ENCODE measurements at places on chromosomes 12 and 14. TPM values are rescaled to one million over a fixed set of nuclear protein-coding genes. Genes with fewer than 3 reads are reported as not detected.

Gene CLEC4C
- not detected for total RNA-seq

Gene CDK4
- total RNA-seq = 152 TPM

- peak; percentile 51 for DNase-seq
These were observed 26.9 kb downstream of the WBP11 start for GRCh38 chr12:14776236-14776961.

DNA sequence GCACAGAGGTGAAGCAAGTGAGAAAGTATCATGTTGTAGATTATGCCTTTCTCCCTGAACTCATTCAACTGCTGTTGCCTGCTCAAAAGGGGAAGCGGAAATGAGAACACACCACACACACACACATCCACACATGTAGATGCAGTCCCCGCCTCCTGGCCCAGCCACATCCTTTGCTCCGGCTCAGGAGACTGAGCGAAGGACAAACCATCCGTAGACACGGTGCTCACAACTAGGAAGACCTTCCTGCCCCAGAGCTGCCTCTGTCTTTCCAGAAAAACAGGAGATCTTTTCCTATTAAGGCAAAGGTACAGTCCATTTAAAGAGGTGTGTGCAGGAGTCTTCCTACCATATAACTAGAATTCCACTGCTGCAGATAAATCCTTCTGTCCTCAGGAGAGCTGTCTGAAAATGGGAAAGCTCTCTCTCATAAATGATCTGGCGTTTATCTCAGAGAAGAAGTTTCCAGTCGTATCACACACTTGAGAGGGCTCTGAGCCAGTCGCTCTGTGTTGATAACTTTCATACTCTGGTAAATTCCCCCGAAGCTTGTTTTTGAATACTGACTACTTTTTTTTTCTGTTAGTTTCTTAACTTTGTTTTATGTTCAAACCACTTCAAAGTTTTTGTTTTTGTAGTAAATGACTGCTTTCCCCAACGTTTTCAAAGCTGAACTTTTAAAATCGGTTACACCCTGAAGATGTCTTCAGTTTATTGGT lies at the start of gene TESPA1:
TSS of gene TESPA1 (minus strand) at position 105 of the 719 bp plus-strand sequence. CDS start 10,200 bp downstream, outside the sequence.
- DNase-seq = no peak

DNA sequence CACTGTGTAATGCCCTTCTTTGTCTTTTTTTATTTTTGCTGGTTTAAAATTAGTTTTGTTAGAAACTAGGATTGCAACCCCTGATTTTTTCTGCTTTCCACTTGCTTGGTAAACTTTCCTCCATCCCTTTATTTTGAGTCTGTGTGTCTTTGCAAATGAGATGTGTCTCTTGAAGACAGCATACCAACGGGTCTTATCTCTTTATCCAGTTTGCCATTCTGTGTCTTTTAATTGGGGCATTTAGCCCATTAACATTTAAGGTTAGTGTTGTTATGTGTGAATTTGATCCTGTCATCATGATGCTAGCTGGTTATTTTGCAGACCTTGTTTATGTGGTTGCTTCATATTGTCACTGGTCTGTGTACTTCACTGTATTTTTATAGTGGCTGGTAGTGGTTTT lies 43.5 kb upstream of the LALBA start:
- DNase-seq = no peak

DNA sequence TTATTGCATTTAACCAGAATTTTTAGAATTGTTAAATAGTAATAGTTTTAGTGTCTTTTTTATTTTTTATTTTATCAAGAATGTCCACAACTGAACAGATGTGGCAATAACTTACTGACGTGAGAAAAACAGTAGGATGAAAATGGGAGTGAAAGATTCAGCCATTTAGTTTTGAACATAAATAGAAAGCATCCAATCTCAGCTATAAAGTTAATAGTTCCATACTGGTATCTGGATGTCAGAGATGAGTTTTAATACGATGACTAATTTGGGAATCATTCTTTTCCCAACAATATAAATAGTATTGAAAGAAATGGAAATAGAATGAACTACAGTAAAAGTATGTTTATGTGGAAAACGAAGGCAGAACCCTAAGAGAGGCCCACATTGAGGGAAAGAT lies 159.4 kb downstream of the EPS8 start:
- DNase-seq = peak; percentile 62

Gene AQP2
- not detected for total RNA-seq

DNA sequence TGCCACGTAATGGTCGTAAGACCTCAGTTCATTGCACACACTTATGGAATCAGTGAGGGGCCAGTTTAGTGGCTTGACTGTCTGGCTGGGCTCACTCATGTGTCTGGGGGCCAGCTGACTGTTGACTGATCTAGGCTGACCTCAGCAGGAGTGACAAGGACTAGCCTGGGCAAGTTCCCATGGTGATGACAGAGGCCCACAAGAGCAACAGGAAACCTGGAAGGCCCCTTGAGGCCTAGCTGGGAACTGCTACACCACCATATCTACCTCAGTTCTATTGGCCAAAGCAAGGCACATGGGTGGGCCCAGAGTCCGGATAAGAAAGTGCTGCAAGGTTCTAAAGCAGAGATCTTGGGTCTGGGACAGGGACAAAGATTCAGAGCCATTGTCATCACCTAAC lies 21.3 kb upstream of the RFLNA start:
- DNase-seq = peak; percentile 50

DNA sequence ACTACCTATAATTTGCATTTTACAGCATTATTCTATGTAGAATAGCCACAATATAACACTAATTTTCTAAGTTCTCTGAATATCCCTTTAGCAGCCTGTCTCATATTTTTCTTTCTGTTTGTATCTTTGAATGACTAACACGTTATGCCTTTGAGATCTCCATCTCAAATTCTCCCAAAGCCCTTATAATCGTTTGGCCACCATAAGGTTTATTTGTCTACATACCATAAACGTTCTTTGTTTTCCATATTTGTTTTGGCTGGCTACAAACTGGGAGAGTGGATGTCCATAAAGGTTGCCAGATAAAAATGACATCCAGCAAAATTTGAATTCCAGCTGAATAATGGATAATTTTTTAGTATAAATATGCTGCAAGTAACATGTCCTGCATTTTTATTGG lies 203.7 kb downstream of the STXBP6 start:
- DNase-seq = no peak

DNA sequence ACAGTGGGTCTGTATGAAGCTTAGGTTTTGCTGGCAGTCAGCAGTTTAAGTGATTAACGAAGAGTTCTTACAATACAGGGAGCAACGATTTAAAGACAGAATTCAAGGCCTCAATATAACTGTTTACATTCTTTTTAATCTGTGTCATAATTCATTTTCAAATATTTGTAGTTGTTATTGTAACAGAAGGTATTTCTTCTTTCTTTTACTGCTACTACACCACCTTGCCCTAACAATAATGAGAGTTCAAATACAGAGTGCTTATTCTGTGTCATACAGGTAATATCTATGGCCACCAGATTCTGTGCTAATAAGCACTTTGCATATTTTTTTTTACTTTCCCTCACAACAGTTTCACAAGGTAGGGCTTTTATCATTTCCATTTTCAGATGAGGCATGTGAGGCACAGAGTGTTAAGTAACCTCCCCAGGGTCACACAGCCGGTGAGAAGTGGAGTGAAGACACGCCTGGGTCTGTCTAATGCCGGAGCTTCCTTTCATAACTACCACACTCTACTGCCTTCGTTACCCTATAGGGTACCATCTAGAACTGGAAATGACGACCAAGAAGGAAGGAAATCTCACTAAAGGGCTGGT lies 81.9 kb downstream of the PELI2 start:
- DNase-seq = peak; percentile 21

- DNase-seq = peak; percentile 20
These were observed 193.1 kb upstream of the FLRT2 start for GRCh38 chr14:85336817-85337216.

DNA sequence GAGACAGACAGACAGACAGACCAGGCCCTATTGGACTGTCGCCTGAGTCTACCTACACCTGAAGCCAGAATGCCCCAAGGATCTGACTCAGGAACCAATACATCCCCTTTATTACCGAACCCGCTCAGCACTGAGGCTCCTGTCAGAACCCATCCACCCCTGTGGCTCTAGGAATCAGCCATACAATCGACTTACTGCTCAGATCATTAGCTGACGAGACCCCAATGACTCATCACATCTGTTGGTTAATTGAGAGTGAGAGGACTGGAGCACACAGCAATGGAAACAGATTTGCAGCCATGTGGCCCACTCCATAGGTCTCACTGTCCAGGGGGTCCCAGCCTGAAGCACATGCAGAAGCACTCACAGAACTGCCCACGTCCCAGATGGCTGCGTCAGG lies 15.2 kb downstream of the ITPK1 start:
- no peak for DNase-seq

GRCh38 chr14:45258073-45258472 lies 5.1 kb upstream of the MIS18BP1 start:
- peak; percentile 15 for DNase-seq

DNA sequence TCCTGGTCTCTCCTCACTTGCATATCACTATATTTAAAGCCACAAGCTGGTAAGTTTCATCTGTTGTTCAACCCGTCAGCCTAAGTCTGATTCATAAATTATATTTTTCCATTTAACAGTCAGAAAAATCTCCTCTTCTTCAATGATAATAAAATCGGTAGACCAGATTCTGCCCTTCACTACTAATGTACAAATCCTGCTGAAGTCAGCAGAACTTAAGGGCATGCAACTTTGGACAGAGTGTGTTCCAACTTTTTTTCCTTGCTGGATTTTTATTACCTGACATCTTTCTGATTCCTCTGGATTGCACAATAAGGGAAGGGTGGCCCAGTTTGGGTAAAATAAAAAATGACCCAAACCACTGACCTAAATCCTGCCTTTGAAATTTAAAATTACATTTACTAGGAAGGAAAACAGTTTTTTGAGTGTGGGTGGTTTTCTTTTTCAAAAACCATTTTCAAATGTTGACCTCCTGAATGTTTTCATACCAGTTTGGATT lies 125.4 kb upstream of the DIO2 start:
- DNase-seq = no peak

Gene TMEM179
- not detected for total RNA-seq

- DNase-seq = no peak
These were observed 6.7 kb downstream of the REC8 start for GRCh38 chr14:24178399-24179178.

DNA sequence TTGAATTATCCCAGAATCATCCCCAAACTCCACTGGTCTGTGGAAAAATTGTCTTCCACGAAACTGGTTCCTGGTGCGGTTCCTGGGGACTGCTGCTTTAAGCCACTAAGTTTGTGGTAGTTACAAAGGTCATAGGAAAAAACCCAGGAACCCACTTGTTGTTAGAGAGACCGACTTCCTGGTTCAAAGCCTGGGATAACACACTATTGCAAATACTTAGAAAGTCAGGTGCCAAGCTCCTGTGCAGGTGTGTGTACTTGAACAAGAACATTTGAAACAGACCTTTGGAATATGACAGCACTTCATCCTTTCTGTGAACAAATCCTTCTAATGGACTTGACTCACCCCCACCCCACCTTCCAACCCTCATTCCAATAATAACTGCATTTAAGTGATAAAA lies 519.6 kb downstream of the GLT1D1 start:
- DNase-seq = no peak

DNA sequence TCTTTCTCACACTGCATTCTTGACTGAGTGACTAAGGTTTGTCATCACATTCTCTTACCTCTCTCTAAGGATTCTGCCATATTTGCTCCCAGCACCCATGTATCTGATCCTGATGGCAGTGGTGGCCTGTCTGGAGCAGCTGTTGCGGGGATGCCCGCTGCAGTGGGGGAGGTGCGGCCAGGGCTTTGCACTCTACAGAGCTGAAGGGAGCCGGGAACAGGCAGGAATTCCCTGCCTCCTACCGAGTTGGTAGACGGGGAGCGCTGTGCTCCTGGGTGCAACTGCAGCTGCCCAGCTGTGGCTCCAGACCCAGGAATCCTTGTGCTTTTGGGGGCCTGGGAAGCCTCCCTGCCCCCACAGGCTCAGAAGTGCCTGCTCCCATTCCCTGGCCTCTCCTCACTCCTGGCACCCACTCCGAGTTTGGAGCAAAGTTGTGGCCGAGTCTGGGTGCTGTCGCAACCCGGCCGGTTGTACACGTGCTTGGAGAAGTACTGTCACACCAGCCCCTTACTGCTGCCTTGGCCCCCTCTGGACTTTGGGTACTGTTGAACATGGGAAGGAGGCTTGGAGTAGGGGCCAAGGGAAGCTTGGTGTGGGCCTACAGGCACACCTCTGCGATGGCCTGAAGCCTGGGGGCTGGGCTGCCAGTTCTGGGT lies 106.9 kb upstream of the OR4E1 start:
- no peak for DNase-seq

Gene TSPAN8
- not detected for total RNA-seq

DNA sequence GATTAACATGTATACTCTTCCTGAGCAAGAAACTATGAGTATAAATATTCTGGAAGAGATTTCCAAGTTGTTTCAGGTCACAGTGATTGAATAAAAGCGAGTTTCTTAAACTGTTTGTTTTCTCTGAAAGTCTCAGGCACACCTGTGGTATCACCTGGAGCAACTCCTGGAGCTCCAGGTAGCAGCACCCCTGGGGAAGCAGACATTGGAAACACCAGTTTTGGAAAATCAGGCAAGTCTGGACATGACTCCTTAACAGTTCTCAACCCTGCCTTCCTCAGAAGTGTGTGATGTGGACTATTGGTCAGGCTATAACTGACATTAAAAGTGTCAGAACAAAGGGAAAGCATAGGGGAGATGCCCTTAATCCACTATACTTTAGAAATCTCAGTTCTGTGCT lies 217.6 kb upstream of the CNTN1 start:
- DNase-seq = no peak

GRCh38 chr14:36171607-36172006 lies 4.9 kb downstream of the PTCSC3 start:
- no peak for DNase-seq

Gene BHLHE41
- 1.6 TPM for total RNA-seq

- no peak for DNase-seq
These were observed 68.2 kb upstream of the IGF1 start for GRCh38 chr12:102548543-102548942.

GRCh38 chr12:90099288-90099687 lies 390.6 kb upstream of the ATP2B1 start:
- peak; percentile 59 for DNase-seq

Gene KRT1
- not detected for total RNA-seq

Gene ZNF10
- total RNA-seq = 15.2 TPM

Gene FITM1
- total RNA-seq = not detected

GRCh38 chr12:68305278-68305677 lies 26.9 kb downstream of the MDM1 start:
- DNase-seq = no peak

Gene CLEC14A
- not detected for total RNA-seq

DNA sequence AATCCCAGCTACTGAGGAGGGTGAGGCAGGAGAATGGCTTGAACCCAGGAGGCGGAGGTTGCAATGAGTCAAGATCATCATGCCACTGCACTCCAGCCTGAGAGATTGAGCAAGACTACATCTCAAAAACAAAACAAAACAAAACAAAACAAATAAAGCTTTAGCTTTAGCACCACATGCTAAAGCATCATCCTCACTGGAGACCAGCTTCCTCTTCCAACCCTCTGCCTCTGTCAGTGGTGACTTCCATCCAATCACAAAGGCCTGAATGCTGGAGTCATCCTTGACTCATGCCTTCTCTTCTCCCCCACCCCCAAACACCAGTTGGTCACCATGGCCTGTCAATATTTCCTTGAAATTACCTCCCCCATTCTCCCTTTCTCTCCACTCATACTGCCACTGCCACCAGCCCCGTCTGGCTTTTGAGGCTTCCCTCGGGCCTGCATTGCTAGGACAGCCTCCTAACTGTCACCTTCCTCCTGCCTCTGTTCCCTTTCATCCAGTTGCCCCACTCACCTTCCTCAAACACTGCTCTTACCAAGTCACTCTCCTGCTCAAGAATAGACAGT lies 1.4 kb downstream of the ZNF385A start:
- peak; percentile 98 for DNase-seq

Gene AMIGO2
- 29.9 TPM for total RNA-seq

Gene SYNE2
- 3.5 TPM for total RNA-seq

Data from GM23248 (cell line).